ENCODE measurements at places on chromosomes 11 and 22.

DNA sequence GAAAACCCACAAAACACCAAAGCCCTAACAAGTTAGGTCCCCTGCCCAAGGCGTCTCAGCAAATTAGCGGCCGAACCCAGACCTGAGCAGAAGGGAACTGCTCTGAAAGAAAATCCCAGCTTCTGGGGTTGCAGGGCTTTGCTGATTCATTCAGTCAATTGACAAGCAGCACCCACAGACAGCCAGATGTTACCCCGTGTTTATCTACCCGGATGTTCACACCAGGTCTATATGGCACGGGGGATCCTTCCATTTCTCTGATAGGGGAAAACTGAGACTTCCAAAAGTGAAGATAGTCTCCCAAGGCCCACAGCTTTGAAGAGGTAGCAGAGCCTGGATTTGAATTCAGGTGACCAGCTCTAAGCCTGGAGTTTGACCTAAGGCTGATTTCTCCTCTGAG lies 14.0 kb upstream of the OAF start:
- no peak for DNase-seq

- peak; percentile 46 for DNase-seq
Observed at GRCh38 chr11:8219257-8220021, 44.2 kb downstream of the LMO1 start.

GRCh38 chr11:107752949-107753822 lies 41.3 kb upstream of the SLN start:
- DNase-seq = no peak

- no peak for DNase-seq
Observed at GRCh38 chr11:40276960-40277359, 1182.5 kb downstream of the LRRC4C start.

DNA sequence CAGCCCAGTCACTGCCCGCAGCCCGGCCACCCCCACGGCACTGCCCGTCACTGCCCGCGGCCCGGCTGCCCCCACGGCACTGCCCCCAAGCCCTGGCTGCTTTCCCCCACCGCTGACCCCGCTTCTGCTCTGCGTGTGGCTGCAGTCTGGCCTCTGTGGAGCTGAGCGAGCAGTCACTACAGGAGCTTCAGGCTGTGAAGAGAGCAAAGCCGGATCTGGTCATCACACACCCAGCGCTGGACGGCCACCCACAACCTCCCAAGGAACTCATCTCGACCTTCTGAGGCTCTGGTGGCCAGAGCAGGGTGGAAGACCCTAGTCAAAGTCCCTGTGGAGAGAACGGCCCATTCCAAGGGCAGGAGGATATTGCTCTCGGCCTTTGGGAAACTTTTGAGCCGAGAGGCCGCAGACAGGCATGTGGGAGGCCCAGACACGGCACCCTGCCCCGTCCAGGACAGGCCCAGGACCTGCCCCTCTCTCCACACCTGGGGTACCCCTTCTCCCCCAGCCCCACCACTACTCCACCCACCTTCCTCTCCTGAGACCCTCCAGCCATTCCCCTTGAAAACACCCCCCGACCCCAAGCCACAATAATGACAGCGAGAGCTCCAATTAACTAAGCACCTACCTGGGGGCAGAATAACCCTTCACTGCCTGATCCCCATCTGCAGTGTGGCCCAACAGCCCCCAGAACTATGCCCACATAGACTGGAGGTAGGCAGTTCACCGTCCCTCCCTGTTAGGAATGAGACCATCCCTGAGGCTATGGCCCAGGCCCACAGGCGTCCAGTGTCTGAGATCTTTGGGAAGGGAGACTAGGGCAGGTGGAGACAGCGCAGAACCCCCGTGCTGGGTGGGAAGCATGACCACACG lies 3.7 kb upstream of the PGGHG start:
- DNase-seq = no peak

- no peak for DNase-seq
Observed at GRCh38 chr22:48757985-48758561, 1069.6 kb downstream of the BRD1 start.

- DNase-seq = peak; percentile 3
Observed at GRCh38 chr22:24106385-24107381, 74.6 kb upstream of the SUSD2 start.

- peak; percentile 76 for DNase-seq
Observed at GRCh38 chr11:94400839-94401772, at the start of gene GPR83. GPR83 (minus strand) TSS chr11:94401419; CDS start chr11:94401247, 172 bp downstream.

- DNase-seq = no peak
Observed at GRCh38 chr11:24805671-24806070, 308.8 kb downstream of the LUZP2 start.

GRCh38 chr11:43997022-43997660 lies 50.6 kb upstream of the ACCSL start:
- DNase-seq = peak; percentile 82

GRCh38 chr11:117054382-117054781 lies 43.8 kb downstream of the SIK3 start:
- no peak for DNase-seq

DNA sequence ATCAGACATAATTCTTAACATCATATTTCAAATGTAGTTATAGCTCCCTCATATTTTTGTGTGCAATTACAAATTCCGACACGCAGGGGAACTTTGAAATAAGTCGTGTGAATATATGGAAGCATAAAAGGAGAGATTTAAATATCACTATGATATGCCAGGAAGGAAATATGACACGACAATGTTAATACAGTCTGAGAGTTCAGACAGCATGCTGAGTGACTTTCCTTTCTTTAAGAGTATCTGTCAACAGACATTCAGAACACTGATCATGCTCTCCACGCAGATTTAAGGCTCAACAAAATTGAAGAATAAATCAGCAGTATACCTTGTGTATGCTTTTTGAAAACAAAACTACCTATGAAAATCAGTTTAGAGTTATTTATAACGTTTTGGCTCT lies 232.6 kb upstream of the CARD18 start:
- peak; percentile 9 for DNase-seq

DNA sequence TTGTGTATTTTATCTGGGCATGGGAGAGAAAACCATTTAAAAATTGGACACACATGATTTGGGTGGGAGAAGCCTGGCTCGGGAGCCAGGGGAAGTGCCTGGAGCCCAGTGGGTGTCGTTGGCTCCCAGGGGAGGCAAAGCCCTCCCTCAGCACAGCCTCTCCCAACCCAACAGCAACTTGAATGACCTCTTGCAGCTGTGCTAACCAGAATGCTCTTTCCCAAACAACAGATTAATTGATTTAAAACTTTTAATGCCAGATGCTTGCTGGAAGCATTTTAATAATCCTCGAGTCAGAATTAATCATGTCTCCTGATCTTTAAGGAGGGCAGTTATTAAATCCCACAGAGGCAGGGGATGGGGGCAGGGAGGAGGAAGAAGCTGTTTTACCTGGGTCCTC lies 401.6 kb downstream of the BUD13 start:
- DNase-seq = no peak

GRCh38 chr22:48949375-48950149 lies 878.1 kb downstream of the BRD1 start:
- DNase-seq = no peak

DNA sequence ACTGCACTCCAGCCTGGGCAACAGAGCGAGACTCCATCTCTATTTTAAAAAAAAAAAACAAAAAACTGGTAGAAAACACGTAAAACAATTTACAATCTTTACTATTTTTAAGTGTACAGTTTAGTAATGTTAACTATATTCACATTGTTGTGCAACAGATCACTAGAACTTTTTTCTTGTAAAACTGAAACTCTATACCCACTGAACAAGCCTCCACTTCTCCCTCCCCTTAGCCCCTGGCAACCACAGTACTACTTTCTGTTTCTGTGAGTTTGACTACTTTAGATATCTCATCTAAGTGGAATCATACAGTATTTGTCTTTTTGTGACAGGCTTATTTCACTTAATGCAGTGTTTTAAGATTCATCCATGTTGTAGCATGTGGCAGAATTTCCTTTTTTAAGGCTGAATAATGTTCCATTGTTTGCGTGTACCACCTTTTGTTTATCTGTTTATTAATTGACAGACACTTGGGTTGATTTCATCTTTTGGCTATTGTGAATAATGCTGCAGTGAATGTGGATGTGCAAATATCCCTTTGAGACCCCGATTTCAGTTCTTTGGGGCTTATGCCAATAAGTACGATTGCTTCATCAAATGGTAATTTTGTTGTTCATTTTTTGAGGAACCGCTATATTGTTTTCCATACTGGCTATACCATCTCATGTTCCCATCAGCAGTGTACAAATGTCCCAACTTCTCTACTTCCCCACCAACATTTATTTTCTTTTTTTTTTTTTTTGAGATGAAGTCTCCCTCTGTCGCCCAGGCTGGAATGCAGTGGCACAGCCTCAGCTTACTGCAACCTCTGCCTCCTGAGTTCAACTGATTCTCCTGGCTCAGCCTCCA lies 11.0 kb downstream of the DDB2 start:
- no peak for DNase-seq

DNA sequence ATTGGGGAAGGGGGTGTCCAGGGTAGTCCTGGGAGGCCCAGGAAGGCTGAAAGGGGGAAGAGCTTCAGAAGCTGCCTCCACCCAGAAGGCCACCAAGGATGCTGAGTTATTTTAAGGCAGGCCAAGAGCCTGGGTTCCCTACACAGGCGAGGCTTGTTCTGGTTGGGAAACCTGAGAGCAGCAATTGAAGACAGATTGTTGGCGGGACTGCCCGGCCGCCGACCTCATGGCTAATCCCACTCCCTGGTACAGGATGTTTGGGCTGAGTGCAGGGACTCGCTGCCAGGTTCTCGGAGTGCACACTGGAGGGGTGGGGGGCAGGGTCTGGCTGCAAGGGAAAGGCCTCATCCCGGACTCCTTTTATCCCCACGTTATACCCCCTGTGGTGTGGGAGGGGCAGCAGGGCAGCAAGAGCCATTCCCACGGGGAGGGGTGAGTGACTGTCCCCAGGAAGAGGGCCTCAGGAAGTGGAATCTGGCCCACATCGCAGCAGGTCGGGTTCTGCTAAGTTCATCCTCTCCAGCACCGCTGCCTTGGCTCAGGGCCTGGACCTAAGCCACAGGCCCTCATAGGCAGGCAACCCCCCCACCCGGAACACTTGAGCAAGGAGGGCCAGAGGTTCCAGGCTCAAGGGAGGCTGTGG lies 43.6 kb upstream of the PRR5 start:
- no peak for DNase-seq

- DNase-seq = no peak
Observed at GRCh38 chr11:865462-866430, 23.1 kb downstream of the TSPAN4 start.

- DNase-seq = peak; percentile 15
Observed at GRCh38 chr11:80773919-80774318, 1333.1 kb upstream of the TENM4 start.

DNA sequence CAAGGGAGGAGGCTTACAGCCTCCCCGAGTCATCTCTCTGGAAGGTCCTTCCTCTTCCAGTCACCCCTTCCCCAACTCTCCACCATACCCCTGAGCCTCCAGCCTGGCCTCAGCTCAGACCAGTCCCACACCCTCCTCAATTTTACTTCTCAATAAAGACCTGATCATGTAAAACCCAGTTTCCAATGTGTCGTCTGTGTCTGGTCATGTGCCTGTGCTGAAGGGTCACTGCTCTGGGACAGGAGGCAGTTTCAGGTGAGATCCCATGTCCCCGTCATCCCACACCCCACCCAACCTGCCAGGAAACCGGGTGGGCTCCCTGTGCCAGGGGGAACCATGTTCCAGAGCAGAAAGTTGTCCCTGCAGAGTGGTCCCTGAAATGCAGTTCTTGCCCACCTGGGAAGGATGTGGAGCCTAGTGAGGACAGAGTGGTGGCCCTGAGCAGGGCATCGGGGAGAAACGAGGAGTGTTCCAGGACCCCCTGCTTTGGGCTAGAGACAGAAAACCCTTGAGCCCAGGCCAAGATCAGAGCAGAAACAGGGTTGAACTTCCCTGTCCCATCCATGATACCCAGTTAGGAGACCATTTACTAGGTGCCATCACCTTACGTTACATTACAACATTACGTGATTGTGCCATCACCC lies 19.4 kb downstream of the IGLL5 start:
- DNase-seq = no peak

- no peak for DNase-seq
Observed at GRCh38 chr11:133559382-133559781, 27.1 kb upstream of the OPCML start.

DNA sequence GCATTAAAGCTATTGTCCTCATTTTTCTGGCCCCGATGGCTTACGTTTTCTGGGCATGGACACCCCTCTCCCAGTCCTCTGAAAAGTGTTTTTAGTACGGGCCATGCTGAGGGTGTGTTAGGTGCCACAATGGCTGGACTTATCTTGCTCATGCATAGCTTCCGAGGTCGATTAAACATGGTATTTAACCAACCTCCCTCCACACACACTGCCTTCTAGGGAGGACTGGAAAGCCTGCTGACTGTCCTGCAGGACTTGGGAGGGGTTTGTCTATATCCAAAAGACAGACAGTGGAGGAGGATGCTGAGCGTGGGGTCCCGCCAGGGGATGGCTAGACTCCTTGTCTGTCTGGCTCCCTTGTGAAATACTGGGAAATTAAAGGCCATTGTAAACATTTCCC lies 95.3 kb downstream of the FBXO7 start:
- no peak for DNase-seq

- DNase-seq = no peak
Observed at GRCh38 chr11:119490253-119491006, 67.5 kb upstream of the THY1 start.
